Activated CD8-positive, alpha-beta memory T cell treated with anti-CD3 and anti-CD28 coated beads, Interleukin-2, amount 10 ng/mL, durations not matched to agents 7 days and 5 days (primary cell): ENCODE measurements at places on chromosomes 7 and 10. TPM values are rescaled to one million over a fixed set of nuclear protein-coding genes. Genes with fewer than 3 reads are reported as not detected.

Gene PKD2L1
- total RNA-seq, result not detected

Gene PKD1L1
- 0.19 TPM for total RNA-seq

Gene ENKUR
- total RNA-seq, result not detected

Gene HECW1
- total RNA-seq, result not detected

Gene POM121L12
- not detected for total RNA-seq

Gene IFIT1
- 107 TPM for total RNA-seq

Gene OR9A2
- total RNA-seq, result not detected

Gene UPK3B
- not detected for total RNA-seq

Gene WDR86
- not detected for total RNA-seq

Gene TLL2
- total RNA-seq, result not detected

Gene CADPS2
- total RNA-seq, result not detected

Gene TLX1
- not detected for total RNA-seq

Gene UBE2D4
- 7.6 TPM for total RNA-seq

Gene OLAH
- 0.79 TPM for total RNA-seq

Gene NT5C2
- 64.9 TPM for total RNA-seq

Gene NCF1
- 0.30 TPM for total RNA-seq

Gene PAPOLB
- total RNA-seq, result 0.06 TPM

Gene BEND7
- total RNA-seq, result not detected

Gene LRRC18
- total RNA-seq, result not detected
